ENCODE measurements at places on chromosomes 2 and 18.
A peak's percentile ranks its signal among the peaks of the same experiment; 100 is the strongest.

DNA sequence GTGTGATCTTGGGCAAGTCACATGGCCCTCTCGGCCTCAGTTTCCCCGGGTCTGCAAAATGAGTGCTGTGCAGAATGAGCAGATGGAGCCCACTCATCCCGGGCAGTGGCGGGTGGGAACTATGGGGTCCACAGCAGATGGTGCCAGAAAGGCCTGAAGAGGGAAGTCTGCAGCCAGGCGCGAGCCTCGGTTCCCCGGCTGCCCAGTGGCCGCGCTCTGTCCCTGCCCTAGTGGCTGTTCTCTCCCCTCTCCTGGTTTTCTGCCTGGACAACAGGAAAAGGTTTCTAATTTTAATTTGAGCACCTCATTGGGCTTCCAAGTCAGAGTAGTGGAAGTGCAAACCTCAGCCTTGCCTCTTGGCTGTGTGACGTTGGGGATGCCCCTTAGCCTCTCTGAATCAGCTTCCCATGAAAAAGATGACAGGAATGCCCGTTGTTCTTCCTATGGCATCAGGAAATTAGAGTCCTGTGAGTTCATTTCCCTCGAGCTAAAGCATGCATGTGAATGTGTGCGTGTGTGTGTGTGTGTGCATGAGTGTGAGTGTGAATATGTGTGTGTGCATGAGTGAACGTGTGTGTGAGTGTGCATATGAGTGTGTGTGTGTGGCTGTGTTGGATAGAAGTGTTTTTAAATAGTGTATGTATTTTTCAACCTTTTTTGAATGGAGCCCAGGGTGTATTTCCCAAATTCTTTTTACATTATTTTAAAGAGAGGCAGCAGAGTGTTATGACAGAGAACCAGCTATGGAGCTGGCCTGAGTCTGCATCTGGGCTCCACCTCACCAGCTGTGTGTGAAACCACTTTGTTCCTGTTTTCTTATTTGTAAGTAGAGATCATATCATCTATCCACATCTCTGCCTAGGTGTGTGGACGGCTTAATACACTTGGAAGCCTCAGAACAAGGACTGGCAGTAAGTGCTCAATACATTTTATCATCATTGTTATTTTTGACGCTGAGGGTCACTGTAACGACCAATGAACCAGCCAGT lies 41.3 kb downstream of the RRM2 start:
- no peak overlapping the region for H3K27ac ChIP-seq
- peaks cover 15% of the 10 kb centered on the region for H3K4me1 ChIP-seq
- H3K4me3 ChIP-seq = no peak overlapping the region
- DNase-seq = no peak
- H3K36me3 ChIP-seq = no peaks in the 10 kb centered on the region

DNA sequence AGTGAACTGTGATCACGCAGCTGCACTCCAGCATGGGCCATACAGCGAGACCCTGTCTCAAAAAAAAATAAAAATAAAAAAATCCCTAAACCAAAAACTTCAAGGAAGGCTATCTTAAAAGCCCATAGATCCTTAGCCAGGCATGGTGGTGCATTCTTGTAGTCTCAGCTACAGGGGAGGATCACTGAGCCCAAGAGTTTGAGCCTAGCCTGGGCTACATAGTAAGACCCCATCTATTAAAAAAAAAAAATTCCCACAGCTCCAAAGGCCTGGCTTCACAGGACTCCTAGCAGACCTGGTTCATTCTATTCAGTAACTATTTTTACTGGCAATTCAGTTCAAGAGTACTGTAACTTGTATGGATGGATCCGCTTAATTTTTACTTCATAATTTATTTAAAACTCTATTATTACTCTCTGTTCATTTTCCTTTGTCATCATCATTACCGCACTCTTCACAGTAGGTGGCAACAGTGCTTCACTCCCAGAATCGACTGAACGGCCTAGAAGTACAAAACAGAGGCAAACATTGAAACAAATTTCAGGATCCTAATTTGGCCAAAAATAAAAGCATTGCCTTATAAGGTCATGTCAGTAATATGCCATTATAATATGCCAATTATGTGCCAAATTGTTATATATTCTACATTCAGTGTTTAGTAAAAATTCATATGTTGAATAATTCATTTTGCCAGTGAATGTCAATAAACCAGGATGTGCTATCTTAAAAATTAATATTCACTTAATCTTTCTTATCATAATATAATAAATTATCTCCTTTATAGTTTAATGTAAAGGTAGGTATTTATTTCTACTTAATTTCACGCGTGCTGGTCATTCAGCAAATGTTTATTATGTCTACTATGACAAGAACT lies 14.3 kb upstream of the STAM2 start:
- no peak overlapping the region for H3K27ac ChIP-seq
- H3K4me3 ChIP-seq = no peak overlapping the region
- H3K36me3 ChIP-seq = no peaks in the 10 kb centered on the region
- DNase-seq = peak; percentile 84
- H3K27me3 ChIP-seq = no peaks in the 10 kb centered on the region

GRCh38 chr18:28804512-28805202 lies 627.7 kb upstream of the CDH2 start:
- H3K27ac ChIP-seq = no peak overlapping the region
- peaks cover 19% of the 10 kb centered on the region for H3K4me1 ChIP-seq
- H3K36me3 ChIP-seq = no peaks in the 10 kb centered on the region
- H3K27me3 ChIP-seq = no peaks in the 10 kb centered on the region
- no peak for DNase-seq

DNA sequence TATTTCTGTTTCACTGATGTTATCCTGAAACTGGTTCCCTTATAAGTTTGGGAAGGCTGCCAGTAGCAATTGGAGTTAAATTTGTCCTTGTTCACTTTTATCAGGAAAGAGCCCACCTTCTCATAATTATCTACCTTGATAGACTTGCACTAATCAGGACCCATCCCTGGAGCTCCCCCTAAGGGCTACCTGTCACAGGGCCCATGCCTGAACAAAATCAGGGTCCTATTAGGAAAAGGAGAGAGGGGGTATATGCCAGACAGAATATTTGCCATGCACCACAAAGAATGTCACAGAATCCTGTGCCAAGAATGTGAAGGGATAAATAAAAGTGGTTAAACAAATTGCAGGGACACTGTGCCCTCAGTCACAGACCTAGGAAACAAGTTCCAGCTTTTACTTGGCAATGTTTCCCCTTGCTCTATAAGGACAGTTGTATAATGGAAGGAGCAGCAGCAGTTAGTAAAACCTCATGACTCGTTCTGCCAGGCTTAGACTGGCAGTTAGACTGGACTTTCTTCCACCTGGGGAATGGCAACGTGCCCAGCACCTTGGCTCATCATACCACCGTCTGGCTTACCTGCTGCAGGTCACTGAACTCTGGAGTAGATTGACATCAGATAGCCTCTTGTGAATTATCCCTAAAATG lies 32.3 kb upstream of the VWC2L start:
- no peak overlapping the region for H3K27ac ChIP-seq
- no peaks in the 10 kb centered on the region for H3K36me3 ChIP-seq
- H3K27me3 ChIP-seq = no peaks in the 10 kb centered on the region

- DNase-seq = peak; percentile 52
- H3K27ac ChIP-seq = peak overlapping the region; percentile 47
- H3K27me3 ChIP-seq = no peaks in the 10 kb centered on the region
Measured at GRCh38 chr18:68428661-68429060, 286.2 kb downstream of the TMX3 start.

GRCh38 chr18:76223403-76223802 lies 271.6 kb downstream of the ZNF516 start:
- H3K4me3 ChIP-seq = no peak overlapping the region
- H3K4me1 ChIP-seq = no peaks in the 10 kb centered on the region
- H3K36me3 ChIP-seq = no peaks in the 10 kb centered on the region
- DNase-seq = no peak

DNA sequence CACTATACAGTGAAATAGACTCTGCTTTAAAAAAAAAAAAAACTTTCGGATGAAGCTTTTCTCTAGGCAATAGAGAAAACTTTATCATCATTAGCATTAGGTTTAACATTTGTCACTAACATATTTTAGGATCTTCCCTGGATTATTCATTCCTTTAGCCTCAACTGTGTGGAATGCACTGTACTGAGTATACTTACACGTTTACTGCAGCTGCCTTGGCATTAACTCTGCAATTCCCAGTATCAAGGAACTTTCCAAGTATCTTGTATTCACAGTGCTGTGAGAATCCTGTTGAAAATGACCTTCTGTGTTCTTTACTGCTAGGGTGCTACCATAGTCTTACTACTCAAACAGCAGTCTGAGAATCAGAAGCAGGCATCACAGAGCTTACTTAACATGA lies 328.2 kb upstream of the COL3A1 start:
- no peak overlapping the region for H3K27ac ChIP-seq
- H3K27me3 ChIP-seq = no peaks in the 10 kb centered on the region
- no peak for DNase-seq
- H3K36me3 ChIP-seq = no peaks in the 10 kb centered on the region
- H3K4me3 ChIP-seq = no peak overlapping the region

- DNase-seq = no peak
- no peaks in the 10 kb centered on the region for H3K36me3 ChIP-seq
- H3K4me3 ChIP-seq = no peak overlapping the region
- H3K27me3 ChIP-seq = no peaks in the 10 kb centered on the region
Measured at GRCh38 chr2:3149441-3150217, 228.0 kb downstream of the EIPR1 start.

DNA sequence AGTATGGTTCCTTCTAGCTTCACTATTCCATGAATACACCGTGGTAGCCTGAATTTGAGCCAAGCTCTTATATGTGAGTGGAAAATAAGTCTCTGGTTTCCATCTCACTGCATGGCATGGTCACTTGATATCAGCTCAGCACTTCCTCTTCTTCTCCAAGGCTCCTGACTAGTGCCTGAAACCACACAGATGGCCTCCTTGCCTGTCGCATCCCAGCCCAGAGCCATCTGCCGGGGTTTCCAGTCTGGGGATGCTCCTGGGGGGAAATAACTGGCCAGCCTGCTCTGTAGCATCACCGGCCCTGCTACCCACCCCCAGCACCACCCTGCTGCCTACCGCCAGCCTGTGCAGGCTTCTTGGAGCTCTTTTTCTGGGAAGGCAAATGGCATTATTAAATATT lies 7.7 kb upstream of the MARCHF4 start:
- H3K4me1 ChIP-seq = no peaks in the 10 kb centered on the region
- DNase-seq = no peak
- H3K36me3 ChIP-seq = no peaks in the 10 kb centered on the region
- H3K27ac ChIP-seq = no peak overlapping the region

DNA sequence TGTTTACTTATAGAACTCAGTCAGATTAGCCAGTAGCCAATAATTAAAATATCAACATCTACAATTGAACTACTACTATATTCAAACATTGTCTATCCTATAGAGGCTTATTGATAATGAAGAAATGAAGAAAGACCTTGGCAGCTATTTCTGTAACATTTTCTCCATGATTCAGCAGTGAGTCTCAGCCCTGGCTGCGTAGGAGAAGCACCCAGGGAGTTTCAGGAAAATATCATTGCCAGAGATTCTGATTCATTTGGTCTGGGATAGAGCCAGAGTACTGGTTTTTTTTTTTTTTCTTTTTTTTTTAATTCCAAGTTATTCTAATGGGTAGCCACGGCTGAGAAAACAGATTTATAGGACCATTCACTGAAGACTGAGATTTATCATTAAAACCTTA lies 404.8 kb downstream of the TXNL1 start:
- no peak for DNase-seq
- H3K4me3 ChIP-seq = no peak overlapping the region
- no peak overlapping the region for H3K27ac ChIP-seq
- H3K4me1 ChIP-seq = no peaks in the 10 kb centered on the region

DNA sequence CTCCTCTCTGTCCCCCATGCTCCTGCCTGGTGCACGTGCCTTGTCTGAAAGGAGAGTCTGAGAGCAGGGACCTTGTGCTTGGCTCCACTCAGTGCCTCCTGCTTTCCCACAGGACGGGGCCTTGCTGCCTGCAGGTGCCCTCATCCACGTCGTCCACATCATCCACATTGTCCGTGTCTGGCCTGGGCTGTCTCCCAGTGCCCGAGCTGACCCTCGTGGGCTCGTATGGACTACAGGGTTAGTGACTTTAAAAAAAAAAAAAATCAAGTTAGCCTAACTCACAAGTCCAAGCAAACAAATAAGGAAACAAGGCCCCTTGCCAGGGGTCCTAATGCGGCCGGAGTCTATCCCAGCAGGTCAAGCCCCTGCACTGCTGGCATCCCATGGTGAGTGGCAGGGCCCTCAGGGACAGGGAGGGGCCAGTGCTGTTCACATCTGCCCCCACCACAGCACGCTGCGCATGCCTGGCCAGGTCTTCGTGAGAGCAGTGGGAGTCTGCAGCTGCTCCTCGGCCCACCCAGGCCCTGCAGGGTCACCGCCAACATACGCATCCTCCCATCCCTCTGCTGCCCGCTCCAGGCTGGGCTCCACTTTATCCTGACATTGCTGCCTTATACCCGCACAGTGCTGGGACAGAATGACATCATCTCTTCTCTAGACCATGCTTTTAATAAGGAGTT lies 232.6 kb downstream of the NDUFA10 start:
- no peaks in the 10 kb centered on the region for H3K27me3 ChIP-seq
- no peak for DNase-seq
- no peak overlapping the region for H3K4me3 ChIP-seq
- no peaks in the 10 kb centered on the region for H3K36me3 ChIP-seq
- peaks cover 12% of the 10 kb centered on the region for H3K4me1 ChIP-seq

- no peaks in the 10 kb centered on the region for H3K36me3 ChIP-seq
- peaks cover 14% of the 10 kb centered on the region for H3K27me3 ChIP-seq
- no peak overlapping the region for H3K4me3 ChIP-seq
- H3K4me1 ChIP-seq = no peaks in the 10 kb centered on the region
Measured at GRCh38 chr2:50513724-50514123, 518.2 kb downstream of the NRXN1 start.

GRCh38 chr2:159798376-159798725 lies 343 bp upstream of the CD302 start:
- peaks cover 11% of the 10 kb centered on the region for H3K4me1 ChIP-seq
- no peak overlapping the region for H3K27ac ChIP-seq
- no peak for DNase-seq
- no peaks in the 10 kb centered on the region for H3K36me3 ChIP-seq
- H3K4me3 ChIP-seq = peak overlapping the region; percentile 44

- DNase-seq = no peak
- peak overlapping the region; percentile 57 for H3K4me3 ChIP-seq
- peaks cover 5% of the 10 kb centered on the region for H3K4me1 ChIP-seq
- H3K36me3 ChIP-seq = no peaks in the 10 kb centered on the region
- no peaks in the 10 kb centered on the region for H3K27me3 ChIP-seq
Measured at GRCh38 chr2:33476793-33477190, 343 bp downstream of the RASGRP3 start.

- DNase-seq = peak; percentile 37
- no peaks in the 10 kb centered on the region for H3K36me3 ChIP-seq
- H3K4me1 ChIP-seq = no peaks in the 10 kb centered on the region
- H3K27me3 ChIP-seq = peaks cover 3% of the 10 kb centered on the region
Measured at GRCh38 chr2:40844353-40845277, 392.7 kb upstream of the SLC8A1 start.

- no peaks in the 10 kb centered on the region for H3K36me3 ChIP-seq
- no peak for DNase-seq
- peaks cover 4% of the 10 kb centered on the region for H3K4me1 ChIP-seq
Measured at GRCh38 chr2:24365051-24365450, 4.7 kb upstream of the ITSN2 start.

DNA sequence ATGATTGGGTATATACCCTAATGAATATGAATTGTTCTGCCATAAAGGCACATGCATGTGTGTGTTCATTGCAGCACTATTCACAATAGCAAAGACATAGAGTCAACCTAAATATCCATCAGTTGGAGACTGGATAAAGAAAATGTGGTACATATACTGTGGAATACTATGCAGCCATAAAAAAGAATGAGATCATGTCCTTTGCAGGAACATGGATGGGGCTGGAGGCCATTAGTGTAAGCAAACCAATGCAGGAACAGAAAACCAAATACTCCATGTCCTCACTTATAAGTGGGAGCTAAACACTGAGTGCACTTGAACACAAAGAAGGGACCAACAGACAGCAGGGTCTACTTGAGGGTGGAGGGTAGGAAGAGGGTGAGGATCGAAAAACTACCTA lies 43.2 kb downstream of the TTC39C start:
- H3K27me3 ChIP-seq = no peaks in the 10 kb centered on the region
- H3K4me3 ChIP-seq = no peak overlapping the region
- no peak overlapping the region for H3K27ac ChIP-seq
- DNase-seq = no peak

All from A673 (cell line).